Astrocyte of the spinal cord (primary cell): ENCODE measurements at places on chromosomes 12 and 14.

DNA sequence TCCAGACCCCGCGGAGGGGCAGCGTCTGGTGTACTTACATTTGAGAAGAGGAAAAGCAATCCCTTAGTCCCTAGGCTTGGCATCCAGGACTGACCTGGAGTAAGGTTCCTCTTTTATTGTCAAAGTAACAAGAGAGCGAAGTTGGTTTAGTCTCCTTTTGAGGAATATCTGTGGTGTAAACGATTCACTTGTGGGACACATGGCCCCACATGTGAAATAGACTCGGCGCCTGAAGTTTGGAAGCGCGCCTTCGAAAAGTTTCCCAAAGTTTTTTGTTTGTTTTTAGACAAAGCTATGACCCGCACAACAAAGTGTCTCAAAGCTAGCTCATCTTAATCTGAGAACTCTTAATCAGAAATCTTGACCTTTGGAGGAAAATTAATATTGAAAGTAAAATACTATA lies 744 bp downstream of the STYX start:
- DNase-seq = peak; percentile 31

- no peak for DNase-seq
These were observed 4.3 kb upstream of the TRAF3 start for GRCh38 chr14:102772781-102773570.

DNA sequence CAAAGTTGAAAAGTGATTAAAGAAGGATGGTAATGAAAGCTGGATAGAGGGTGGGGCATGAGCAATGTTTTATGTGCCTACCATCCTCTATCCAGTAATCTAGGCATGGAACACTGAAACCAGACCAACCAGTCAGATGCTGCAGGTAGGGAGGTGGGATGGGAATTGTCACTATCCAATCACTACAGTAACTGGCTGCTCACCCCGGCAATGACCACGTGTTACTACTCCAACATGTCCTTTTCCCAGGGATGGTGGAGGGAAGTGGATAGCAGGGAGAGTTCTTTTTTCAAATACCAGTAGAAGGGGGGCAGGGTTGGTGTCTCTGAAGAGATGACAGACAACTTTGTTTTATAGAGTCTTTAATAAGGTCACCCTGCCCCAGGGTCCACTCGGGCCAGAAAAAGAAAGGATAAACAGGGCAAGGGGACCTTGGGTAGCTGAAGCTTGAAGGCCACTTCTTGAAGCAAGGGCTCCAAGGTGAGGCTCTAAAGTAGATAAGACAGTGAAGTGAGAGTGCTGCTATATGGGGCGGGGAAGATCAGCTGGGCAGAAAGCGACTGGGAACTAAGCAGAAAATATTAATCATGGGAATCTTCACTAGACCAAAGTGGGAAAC lies 14.7 kb upstream of the CDH24 start:
- no peak for DNase-seq

DNA sequence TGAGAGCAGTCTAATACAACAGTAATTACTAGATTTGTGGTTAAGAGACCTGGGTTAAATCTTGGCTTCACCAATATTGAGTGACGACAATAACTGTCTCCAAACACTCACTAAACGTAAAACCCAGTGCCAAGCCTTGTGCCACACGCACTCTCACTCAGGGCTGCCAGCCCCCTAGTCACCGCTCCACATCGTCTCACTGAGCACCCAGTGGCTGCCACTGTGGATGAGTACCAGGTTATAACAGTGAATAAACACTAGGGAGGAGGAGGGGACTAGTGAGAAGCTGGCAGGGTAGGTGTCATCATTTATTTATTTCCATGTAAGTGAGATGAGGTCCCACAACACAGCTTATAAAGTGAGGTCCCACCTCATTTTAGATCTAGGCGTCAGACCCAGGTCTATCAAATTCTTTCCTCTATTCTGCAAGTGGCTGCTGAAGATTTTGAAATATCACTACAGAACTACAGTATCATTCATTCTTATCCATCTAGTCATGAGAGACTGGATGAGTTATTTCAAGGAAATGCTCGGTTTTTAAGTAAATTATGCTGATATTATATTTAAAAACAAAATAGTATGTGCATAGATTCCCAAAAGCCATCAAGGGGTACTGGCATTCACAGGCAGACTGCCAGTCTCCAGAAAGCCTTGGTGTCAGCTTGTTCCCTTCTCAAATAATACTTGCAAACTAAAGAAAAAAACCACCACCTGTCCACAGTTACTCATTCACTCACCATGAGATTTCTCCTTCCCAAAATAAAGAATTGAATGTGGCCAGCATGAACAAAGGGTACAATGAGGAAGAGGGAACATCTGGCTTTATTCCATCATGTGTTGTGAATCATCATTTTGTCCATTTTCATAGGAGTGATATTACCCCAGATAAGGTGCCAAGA lies 84.0 kb downstream of the PTPN21 start:
- peak; percentile 38 for DNase-seq

DNA sequence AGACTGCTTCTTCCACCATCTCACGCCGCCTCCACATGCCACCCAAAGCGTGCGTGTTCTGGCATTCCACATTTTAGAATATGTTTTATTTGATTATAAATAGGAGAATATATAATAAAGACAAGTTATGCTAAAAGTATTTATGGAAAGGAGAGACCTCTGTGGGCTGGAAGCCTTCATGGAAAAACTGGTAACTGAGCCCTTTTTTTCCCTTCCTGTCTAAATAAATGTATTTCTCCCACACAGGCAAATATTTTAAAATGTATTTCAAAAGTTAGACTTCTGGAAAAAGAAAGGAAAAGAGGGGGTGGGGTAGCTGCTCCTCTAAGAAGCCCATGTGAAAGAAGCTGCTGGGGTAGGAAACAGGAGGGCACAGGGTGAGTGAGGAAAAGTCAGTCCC lies 16.1 kb upstream of the NR4A1 start:
- DNase-seq = no peak

GRCh38 chr14:78292003-78292402 lies 121.8 kb downstream of the NRXN3 start:
- no peak for DNase-seq

DNA sequence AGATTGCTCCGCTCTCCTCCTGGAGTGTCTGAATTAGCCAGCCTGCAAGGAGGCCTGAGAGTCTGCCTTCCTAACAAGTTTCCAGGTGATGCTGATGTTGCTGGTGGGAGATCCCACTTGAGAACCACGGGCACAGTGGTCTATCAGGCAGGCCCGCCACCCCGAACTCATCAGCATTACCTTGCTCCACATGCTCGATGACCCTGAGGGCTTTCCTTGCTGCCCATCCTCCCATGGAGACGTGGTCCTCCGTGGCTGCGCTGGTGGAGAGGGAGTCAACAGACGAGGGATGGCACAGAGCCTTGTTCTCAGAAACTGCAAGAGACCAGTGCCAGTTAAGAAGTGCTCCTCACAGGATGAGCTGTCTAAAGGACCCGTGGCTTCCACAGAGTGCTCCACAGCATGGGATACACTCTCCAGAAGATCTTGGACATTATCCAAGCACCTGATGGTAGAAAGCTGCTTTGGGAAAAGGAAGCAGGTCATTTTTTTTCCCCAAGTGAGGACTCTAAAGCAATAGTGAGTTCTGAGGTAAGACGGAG lies 18.3 kb downstream of the HAL start:
- DNase-seq = no peak

DNA sequence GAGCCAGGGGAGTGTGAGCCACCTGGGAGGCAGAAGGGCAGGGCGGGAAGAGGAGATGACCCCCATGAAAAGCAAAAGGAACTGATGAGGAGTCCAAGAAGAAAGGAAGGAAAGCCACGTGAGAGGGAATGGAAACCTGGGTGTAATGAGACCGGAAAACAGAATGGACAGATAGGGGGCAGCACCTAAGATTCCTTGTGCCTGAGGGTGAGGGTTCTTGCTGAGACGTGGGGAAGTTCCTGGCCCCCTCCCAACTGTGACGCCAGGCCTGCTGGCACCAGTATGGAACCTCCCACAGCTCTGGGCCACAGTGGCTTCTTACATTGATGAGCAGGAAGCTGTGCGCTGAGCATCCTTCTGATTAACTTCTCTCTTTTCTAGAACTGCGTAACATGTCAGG lies 30.8 kb downstream of the TTC7B start:
- peak; percentile 12 for DNase-seq

DNA sequence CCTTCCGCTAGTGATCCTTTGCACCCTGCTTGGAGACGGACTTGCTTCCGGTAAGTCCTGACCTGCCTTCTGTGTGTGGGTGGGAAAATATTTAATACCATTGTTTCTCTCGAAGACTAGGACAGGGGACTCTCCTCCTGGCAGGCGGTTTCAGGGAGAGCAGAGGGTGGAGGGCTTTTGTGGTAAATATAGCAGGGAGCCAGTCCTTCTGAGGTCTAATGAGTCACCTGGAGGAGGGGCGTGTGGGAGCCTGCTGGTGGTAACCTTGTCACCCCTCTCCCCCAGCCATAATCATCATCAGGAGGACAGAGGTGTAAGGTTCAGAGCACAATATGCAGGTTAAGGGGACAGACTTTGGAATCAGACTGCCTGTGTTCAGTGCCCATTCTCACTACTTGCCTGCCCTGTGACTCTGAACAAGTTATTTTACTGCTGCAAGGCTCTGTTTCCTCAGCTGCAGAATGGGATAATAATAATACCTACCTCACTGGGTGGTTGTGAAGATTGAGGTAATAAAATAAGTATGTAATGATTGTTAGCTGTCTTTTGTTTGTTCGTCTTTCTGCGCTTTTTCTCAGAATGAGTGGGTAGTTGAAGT lies 47.4 kb downstream of the SUSD6 start:
- peak; percentile 50 for DNase-seq

DNA sequence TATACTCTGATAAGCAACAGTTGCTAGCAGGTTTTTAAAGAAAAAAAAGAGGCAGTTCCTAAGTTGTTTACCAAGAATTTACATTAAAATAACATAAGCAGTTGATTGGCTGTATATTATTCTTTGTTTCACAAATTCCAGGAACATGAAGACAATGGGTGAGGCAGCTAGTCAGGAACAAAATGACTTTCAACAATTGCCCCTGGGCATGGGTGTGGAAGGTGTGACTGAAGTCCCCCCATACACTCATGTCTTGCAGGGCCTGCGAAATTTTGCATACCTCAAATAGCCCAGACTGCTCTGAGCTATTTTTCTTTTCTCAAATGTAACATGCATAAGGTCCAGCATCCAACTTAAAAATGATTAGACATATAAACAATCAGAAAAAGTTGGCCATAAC lies 267.2 kb upstream of the DIO3 start:
- DNase-seq = no peak

- DNase-seq = no peak
These were observed 67.1 kb downstream of the BLTP3B start for GRCh38 chr12:100075598-100075997.

DNA sequence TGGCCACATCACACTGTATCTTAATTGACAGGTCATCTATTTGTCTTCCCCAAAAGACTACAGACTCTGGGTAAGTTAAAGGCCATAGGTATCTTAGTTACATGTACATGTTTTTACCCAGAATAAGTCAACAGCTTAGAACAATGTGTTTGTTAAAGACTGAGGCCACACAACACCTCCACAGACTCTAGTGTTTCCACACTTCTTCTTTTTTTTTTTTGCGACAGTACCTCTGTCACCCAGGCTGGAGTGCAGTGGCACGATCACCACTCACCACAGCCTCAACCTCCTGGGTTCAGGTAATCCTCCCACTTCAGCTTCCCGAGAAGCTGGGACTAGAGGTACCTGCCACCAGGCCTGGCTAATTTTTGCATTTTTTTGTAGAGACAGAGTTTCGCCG lies 1.3 kb downstream of the GPN3 start:
- no peak for DNase-seq

DNA sequence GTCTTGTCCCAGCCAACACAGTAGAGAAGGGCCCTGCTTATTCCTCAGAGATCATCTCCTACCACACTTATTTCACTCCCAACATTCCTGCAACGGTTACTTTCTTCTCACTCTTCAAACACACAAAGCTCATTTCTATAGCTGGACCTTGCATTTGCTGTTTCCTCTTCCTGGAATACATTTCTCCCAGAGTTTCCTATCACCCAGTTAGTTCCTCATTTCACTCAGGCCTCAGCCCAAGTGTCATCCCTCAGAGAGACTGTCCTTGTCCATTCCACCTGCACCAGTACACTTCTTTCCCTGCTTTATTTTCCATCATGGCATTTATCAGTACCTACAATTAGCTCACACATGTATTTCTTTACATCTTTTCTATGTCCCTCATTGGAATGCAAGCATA lies 14.7 kb upstream of the STK38L start:
- no peak for DNase-seq

DNA sequence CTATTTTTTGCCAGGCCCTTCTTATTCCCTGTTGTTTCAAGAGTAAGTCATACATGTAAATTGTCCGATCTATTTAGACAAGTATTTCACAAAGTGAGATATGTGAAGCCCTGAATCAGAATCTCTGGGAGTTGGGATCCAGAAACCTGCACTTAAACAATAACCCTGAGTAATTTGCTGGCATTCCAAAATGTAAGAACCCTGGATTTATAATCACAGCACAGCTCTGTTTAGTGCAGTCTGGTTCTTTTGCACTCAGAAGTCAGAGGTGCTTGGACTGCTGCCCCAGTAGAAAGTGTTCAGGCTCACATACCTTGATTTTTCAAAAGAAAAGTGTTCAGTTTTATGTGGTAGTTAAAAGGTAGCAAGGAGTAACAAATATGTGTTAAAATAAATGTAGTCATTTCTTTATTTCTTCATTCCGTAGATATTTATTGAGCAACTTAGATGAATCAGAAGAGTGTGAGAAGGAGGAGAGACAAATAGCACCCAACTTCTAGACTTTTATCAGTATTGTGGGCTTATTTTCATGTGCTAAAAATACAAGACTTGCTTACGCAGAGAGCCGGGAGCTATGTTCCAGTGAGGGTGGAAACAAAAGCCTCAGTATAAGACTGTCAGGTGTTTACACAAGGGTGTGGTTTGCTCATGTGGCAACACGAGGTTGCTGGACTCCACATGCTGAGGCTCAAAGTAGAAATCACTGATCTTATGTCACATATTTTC lies 70.1 kb downstream of the SYNE2 start:
- no peak for DNase-seq

- DNase-seq = peak; percentile 26
These were observed 20.5 kb downstream of the PSMC1 start for GRCh38 chr14:90276646-90277367.

DNA sequence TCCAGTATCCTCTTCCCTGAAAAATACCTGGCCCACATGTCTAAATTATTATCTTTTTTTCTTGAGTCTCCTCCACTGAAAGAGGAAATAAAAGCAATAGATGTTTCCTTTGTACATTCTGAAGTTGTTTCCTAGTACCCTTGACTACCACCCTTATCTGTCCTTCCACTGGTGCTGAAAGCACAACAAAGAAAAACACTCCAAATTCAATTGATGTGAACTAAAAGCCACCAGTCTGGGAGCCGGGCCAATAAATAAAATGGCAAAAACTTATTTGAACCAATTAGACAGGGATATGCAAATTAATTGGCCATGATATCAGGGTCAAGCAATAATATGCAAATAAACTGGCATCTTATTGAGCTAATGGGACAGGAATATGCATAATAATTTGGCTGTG lies 330.5 kb downstream of the PAWR start:
- DNase-seq = no peak

- no peak for DNase-seq
These were observed 305.4 kb downstream of the BMP4 start for GRCh38 chr14:53651096-53651740.

DNA sequence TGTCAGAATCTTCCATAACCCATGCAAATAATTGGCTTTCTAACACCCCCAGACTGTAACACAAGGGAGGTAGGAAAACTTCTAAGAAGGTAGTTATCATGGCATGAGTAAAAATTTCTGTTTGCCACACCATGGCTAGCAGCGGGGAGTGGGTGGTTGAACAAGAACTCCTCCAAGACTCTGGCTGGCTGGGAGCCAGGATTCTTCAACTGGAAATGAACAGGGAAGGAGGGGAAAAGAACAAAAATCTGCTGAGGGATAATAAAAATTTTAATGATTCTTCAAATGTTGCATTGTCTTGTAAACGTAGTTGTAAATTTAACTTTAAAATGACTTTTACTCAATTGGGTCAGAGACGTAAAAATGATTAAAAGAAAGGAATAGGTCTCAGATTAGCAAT lies 78.9 kb downstream of the AKAP6 start:
- no peak for DNase-seq
